GM12864 (cell line): ENCODE measurements at places on chromosomes 5 and 9.
A peak's percentile ranks its signal among the peaks of the same experiment; 100 is the strongest.

DNA sequence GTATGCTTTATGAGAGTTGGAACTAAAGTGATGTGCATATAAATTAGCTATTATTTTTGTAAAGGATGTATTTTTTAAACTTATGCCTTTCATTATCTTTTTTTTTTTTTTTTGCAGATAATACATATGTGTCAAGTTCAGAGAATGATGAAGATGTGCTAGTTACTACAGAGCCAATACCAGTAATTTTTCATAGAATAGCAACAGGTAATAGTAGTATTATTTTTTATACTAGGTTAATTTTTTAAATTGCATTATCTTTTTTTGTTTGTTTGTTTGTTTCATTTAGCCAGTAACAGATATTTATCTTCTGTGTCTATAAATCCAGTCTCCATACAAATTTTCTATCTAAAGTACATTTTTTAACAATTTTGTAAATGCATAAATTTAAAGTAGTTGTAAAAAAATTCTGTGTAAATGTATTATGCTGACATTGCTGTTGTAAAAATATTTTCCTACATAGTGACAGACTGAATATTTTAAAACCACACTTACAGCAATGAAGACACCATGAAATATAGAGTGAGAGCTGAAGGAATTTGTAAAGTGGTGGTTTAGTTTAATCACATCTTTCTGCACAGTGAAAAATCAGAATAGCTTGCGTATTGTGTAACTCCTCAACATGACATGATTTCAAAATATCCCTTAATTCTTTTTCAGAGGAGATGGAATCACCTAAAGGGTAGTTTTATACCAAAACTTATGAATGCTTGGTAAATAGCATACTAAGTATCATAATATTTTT, 93.3 kb downstream of the PARP8 start:
- no peak for DNase-seq

DNA sequence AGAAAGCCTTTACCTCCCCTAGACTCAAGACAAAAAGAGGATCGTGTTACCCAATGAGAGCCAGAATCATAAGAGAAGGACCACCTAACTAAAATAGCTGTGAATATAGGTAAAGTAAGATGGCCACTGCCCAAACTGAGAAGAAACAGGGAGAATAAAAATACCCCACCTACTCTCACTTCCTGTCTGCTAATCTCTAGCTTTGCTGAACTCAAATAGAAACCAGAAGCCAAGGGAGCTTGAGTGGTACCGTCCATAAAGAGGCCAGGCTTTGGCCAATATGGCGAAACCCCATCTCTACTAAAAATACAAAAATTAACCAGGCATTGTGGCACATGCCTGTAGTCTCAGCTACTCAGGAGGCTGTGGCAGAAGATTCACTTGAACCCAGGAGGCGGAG, 123.0 kb upstream of the FST start:
- DNase-seq: no peak

- DNase-seq: no peak
Measured at GRCh38 chr9:15522130-15522755, 11.5 kb upstream of the PSIP1 start.

- no peak for DNase-seq
Measured at GRCh38 chr9:86093788-86094555, 5.4 kb downstream of the GOLM1 start.

DNA sequence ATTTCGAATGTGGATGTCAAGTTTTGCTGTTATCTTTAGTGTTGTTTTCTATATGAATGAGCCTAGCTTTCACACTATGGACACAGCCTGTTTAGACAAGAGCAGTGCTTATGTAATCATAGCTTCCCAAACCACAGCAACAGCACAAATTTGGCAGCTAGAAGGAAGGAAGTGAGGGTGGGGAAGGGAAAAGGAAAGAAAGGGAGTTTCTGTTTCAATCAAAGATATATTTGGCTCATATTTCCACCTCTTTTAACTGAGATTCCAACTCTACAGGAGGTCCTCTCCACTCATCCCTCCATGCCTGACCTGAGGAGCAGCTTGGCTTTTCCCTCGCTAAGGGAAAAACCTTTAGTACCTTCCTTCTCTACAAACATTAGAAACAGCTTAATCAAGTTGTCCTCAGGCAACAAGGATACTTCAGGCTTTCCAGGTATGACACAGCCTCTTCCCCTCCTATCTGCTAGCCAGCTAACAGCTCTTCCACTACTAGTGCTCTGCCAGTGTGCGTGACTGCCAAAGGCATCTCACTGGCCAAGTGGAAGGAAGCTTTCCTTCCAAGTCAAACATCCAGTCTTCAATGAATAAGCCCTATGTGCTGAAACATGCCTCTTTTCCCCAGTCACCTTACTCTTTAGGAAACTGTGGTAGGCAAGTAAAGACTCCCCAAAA, 268.6 kb upstream of the PTGER4 start:
- DNase-seq: no peak

DNA sequence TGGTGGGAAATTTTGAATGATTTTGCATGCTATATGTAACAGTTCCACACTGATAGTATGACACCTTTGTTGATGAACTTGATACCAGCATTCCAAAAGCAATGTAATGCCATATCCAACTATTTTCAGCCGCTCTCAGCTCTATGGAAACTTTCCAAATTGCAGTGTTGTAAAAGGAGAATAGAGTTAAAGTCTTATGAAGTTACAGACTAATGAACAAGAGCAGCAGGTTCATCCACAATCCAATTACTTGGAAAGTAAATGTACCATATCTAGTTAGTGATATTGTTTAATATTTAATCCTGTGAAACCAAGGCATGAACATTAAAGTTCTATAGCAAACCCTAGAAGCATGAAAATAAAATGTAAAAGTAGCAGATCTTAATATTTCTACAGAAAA, 418.2 kb downstream of the TUSC1 start:
- DNase-seq: no peak

DNA sequence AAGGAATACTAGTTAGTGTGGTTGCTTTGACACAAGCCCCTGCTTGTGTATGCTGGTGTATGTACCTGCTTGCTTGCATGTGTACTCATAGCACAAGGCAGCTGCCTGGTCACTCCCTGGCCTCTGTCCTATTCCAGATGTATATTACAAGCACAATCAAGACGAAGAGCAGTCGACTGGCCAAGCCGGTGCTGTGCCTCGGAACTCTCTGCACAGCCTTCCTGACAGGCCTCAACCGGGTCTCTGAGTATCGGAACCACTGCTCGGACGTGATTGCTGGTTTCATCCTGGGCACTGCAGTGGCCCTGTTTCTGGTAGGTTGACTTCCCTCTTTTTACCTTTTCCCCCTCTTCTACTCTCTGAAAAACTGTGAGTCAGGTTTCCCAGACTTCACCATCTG, 72.1 kb downstream of the BAAT start:
- DNase-seq: no peak

DNA sequence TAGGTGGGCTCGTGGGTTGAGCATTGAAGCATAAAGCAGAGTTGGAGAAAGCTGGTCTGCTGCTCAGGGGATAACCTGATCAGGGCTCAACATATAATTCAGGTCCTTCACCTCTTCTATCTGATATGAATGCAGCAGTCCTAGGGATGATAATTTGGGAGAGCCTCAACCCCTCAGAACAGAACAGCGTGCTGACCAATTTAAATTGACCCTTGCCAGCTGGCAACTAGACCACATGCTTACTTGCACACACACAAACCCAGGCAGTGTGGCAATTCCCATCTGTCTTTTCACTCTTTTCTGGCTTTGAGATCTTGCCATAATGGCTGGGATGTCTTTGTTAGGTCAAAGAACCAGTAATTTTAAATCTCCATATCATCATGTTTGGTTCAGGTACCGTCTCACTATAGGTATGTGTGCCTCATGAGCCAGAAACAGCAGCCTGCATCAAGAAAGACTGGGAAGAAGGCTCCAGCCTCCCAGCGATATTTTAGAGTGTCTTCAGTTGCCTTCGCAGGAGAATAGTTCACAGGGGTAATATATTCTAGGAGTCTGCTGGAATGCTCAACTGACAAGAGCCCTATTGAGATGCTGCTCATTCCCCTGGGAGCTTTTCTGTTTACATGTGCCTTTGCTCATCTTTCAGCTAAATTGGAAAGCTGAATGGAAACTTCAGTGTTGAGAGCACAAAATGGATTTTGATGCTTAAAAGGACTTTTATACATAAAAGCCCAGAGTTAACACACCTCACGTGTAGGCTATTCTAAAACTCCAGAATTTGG, 497.6 kb downstream of the RASEF start:
- no peak for DNase-seq

DNA sequence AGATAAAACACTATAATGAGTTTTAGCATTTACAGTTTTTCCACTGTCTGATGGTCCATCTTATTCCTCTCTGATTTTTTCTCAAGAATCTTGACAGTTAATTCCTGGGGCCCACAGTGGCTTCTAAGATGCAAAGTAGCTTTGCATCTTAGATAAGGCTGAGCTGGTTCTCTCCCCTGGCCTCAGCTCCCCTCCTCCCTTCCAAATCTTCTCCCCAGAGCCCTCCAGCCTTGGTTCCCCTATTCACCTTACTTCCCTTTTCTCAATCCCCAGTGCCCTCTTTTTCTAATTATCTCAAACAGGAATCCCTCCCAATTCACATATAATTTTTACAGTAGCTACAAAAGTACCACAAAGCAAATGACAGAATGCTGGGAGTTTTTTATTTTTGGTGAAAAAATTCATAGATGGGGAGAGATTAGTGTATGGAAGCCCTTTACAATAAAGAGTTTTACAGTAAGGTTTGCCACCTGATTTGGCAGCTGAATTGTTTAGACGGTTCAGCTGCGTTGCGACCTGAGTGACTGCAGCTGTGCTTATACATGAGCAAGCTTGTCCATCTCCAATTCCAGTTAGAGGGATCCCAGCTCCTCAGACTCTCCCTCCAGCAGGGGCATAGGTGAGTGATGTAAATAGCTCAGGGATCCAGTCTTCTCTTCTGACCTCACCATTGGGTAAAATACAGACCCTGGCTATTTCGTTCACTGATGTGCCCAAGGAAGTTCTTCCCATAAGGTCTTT, 51.4 kb upstream of the CKMT2 start:
- DNase-seq: no peak

GRCh38 chr5:53478411-53479044, 1.9 kb upstream of the FST start:
- no peak for DNase-seq

DNA sequence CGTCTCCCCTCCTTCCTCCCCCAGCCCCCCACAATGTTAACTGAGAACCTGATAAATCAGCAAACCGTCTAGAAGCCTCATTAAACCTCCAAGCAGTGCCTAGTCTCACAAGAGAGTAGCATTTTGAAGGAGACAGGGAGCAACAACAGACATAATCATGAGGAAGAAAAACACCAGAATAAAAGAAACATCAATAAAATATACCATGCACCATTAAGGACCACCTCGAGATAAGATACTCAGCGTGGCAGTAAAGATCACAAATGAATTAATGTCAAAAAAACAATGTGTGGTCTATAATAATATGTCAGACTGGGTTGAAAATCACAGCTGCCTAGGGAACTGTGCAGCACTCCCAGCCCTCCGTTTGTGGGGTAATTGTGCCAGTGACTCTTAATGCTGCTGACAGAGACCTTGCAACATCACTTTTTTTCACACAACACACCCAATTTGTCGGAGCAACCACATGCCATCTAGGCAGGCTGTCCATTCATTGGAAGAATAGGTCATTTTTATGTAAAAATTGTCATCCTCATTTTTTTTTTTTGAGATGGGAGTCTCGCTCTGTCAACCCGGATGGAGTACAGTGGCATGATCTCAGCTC, 450.8 kb upstream of the WWC1 start:
- DNase-seq: no peak

DNA sequence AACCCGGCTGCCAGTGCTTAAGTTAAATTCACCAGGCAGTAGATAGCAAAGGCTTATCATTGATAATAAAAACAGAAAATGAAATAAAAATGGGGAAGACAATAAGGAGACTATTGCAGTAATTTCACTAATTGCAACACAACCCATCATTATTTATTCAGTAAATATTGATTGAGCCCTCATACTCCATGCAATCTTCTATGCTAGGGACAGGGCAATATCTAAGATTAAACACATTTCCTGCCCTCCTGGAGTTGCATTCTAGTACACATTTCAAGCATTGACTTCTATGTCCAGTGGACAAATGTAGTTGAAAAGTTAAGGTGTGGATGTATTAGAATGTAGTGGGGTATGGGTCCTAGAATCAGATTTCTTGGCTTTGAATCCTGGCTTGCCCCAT, 12.8 kb downstream of the MEGF10 start:
- DNase-seq: no peak

- DNase-seq: no peak
Measured at GRCh38 chr5:50727149-50727496, 60.7 kb downstream of the PARP8 start.

DNA sequence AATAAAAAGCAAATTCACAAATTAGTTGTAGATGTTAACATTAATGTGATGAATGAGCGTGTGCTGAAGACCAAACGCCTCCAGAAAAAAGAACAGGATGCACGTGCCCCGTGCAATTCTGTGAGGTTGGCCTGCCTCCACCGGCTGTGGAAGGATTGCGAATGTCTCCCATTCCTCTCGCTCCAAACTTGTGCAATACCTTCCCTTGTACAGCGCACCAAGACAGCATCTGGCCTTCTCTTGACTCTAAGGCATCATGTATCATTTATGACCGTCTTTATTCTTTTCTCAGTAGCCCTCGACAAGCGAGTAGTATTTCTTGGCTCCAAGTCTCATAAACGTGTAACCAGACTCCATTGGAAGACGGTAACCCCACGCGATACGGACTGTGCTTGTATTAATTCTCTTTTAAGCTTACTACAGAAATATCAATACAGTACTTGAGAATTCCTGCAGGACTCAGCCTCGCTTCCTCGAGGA, 1.5 kb upstream of the TESK1 start:
- DNase-seq: no peak

GRCh38 chr5:149181732-149182131, 40.4 kb downstream of the ABLIM3 start:
- DNase-seq: no peak

- DNase-seq: peak; percentile 62
Measured at GRCh38 chr9:136882109-136882946, 4.0 kb upstream of the TRAF2 start.

- no peak for DNase-seq
Measured at GRCh38 chr5:139588962-139589361, 27.8 kb downstream of the UBE2D2 start.

- DNase-seq: no peak
Measured at GRCh38 chr5:23482642-23483041, 24.8 kb upstream of the PRDM9 start.

DNA sequence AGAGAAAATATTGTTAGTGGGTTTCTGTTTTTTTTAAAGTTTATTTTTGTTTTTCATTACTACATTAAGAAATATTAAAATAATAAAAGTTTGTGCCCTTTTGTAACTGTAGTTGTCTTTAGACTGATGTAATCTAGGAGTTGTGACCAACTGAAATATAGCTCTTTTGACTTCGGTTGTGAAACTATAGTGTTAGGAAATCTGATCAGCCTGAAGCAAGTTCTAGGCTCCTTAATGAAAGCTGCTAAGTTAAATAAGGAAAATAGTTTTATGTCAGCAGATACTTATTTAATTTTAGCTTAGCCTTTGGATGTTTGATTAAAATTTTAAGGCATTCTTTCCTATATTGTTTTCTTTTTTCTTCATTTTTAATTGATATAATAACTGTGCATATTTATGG, 14.2 kb downstream of the AP3S1 start:
- DNase-seq: no peak
